Effector memory CD8-positive, alpha-beta T cell (primary cell): ENCODE measurements at places on chromosomes 3 and 15.

GRCh38 chr15:81301815-81302399 lies 22.0 kb downstream of the STARD5 start:
- DNase-seq = no peak

DNA sequence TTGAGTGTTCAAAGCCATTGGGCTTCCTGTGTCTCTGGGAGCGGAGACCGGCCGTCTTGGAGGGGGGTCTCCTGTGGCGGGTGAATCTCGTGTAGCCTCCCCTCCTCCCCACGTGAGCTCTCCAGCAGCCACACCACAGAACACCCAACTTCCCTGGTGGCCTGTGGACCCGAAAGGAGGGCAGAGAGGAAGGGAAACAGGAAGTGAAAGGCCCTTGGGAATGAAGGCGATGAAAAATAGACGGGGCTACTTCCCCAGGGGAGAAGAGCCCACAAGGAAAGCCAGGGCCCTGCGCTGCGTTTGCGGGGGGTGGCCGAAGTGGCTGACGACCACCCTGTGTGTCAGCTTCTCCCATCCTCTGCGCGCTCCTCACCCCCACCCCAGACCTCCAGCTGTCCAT lies 5.4 kb downstream of the ANKRD63 start:
- no peak for DNase-seq

- DNase-seq = no peak
Observed at GRCh38 chr3:30984855-30985749, 90.6 kb upstream of the GADL1 start.

DNA sequence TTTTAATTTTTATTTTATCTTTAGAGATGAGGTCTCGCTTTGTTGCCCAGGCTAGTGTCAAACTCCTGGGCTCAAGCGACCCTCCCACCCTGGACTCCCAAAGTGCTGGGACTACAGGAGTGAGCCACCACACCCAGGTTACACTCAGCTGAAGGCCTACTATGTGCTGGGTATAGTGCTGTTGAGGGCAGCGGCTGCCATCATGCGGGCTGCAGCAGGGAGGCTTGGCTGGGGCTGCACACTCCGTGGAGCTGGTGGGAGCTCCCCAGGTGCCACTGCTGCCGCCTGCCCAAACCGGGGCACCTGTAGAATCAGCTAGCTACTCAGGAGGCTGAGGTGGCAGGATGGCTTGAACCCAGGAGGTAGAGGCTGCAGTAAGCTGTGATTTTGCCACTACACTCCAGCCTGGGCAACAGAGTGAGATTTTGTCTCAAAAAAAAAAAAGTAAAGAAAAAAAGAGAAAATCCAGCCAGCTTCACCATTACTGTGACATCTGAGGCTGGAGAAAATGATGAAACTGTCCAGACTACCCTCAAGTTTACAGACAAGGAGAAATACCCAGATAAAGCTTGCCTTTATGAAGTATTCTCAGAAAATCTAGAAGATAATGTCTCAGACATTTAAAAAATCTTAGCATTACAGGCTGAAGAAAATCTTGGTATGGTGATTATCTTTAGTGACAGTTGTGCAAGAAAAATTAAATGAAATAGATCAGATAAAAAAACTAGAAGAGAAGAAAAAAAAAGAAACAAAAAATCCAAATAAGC lies 42.1 kb downstream of the CRABP1 start:
- no peak for DNase-seq

DNA sequence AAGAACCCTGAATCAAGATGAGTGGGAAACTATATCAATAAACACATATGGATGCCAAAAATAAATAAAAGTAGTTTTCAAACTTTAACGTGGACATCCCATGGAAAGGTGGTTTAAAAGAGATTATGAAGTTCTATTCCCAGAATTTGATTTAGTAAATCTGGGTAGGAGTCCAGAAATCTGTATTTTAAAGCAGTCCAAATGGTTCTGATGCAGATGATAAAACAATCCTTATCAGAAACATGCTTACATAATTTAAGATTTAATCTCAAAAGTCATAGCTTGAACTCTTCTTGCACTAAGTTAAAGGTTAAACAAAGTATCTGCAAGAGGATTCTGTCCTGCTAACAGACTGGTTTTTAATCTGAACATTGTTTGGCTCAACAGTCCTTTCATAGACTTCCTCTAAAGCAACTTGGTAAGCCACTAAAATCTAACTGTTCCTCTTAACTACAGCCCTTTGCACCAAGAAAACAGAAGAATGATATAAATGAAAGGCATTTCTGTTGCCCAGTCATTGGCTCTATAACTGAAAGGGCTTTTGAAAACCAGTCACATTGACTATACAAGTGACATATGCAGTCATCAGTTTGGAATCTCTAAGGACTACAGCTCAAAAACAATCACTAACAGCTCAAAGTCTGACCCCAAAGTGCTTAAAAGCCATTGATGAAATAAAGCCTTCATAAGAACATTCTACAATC lies 23.4 kb upstream of the MAP4 start:
- no peak for DNase-seq

- DNase-seq = no peak
Observed at GRCh38 chr3:25169151-25169550, 258.9 kb upstream of the RARB start.

- no peak for DNase-seq
Observed at GRCh38 chr3:143613226-143613625, 235.0 kb downstream of the SLC9A9 start.
